ENCODE measurements at places on chromosomes 13 and 19. TPM values are rescaled to one million over a fixed set of nuclear protein-coding genes. Genes with fewer than 3 reads are reported as not detected.

The TTC9B gene
- total RNA-seq: not detected

The NPHS1 gene
- total RNA-seq: 32.8 TPM

The EXOC3L2 gene
- 27.9 TPM for total RNA-seq

The NKPD1 gene
- 0.12 TPM for total RNA-seq

The FBXW9 gene
- total RNA-seq: 13.4 TPM

The CNFN gene
- 0.76 TPM for total RNA-seq

The CAPN12 gene
- 12.4 TPM for total RNA-seq

The ZNF90 gene
- total RNA-seq: 12.1 TPM
